ENCODE measurements at places on chromosomes 1 and 21. TPM values are rescaled to one million over a fixed set of nuclear protein-coding genes. Genes with fewer than 3 reads are reported as not detected.

DNA sequence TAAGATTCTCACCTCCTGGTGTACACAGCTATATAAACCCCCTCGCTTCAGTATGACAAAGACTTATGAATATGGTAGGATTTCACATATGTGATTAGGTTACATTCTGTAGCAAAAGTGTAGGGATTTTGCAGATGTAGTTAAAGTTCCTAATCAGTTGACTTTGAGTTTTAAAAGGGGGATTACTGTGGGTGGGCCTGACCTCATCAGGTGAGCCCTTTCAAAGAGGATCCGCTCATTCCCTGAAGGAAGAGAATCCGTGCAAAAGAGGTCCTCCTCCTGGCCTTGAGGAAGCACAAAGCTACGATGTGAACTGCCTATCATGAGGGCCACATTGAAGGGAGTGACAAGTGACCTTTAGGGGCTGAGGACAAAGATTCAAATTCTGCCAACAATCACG, 30.6 kb upstream of the KAZN start:
- no peak for DNase-seq
- no peak overlapping the region for H3K4me3 ChIP-seq
- no peaks in the 10 kb centered on the region for H3K27me3 ChIP-seq
- no peaks in the 10 kb centered on the region for H3K4me1 ChIP-seq
- H3K27ac ChIP-seq, result no peak overlapping the region

DNA sequence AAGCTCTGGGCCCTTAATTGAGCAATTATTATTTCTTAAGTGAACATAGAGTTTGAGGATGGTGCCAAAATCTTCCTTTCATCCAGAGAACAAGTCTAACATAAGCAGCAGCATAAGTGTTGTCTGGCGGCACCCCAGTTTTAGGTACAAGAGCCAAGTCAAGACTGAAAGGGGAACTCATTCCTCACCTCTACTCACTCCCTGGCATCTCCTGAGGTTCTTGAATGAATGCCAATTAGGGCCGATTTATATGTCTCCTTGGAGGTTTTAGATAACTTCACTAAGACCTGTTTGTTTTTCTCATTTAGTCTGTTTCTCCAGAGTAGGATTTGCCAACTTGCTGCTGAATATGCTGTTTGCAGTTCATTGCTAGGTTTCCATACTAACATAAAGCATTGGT, 42.6 kb upstream of the ADGRL2 start:
- DNase-seq, result no peak
- H3K36me3 ChIP-seq, result no peaks in the 10 kb centered on the region
- no peaks in the 10 kb centered on the region for H3K27me3 ChIP-seq
- peaks cover 3% of the 10 kb centered on the region for H3K4me1 ChIP-seq

Gene RNASEL
- total RNA-seq, result 10.0 TPM

- no peak overlapping the region for H3K4me3 ChIP-seq
- H3K27me3 ChIP-seq, result no peaks in the 10 kb centered on the region
- H3K27ac ChIP-seq, result no peak overlapping the region
These were observed 135.4 kb upstream of the SLC44A3 start for GRCh38 chr1:94684690-94685250.

DNA sequence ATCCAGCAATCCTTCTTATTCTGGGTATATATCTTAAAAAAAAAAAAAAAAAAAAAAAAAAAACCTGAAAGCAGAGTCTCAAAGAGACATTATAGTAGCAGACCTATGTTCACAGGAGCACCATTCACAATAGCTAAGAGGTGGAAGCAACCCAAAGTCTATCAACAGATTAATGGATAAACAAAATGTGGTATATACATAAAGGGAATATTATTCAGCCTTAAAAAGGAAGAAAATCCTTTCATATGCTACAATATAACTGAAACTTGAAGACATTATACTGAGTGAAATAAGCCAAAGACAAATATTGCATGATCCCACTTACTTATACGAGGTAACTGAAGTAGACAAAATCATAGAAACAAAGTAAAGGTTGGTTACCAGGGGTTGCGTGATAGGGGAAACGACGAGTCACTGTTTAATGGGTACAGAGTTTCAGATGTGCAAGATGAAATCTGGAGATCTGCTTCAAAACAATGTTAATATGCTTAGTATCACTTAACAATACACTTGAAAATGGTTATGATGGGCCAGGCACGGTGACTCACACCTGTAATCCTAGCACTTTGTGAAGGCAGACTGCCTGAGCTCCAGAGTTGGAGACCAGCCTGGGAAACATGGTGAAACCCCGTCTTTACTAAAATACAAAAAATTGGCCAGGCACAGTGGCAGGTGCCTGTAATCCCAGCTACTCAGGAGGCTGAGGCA, 29.5 kb downstream of the PIK3R3 start:
- no peaks in the 10 kb centered on the region for H3K27me3 ChIP-seq
- H3K36me3 ChIP-seq, result no peaks in the 10 kb centered on the region
- no peak overlapping the region for H3K27ac ChIP-seq
- DNase-seq, result no peak
- H3K4me3 ChIP-seq, result no peak overlapping the region

Gene MPL
- total RNA-seq, result 0.63 TPM

Data from esophagus muscularis mucosa (tissue), 4 donors.